ENCODE measurements at places on chromosomes 13 and 19. TPM values are rescaled to one million over a fixed set of nuclear protein-coding genes. Genes with fewer than 3 reads are reported as not detected.

The MEIS3 gene
- total RNA-seq = 25.5 TPM

The ZNF208 gene
- total RNA-seq = not detected

- DNase-seq = no peak
Observed at GRCh38 chr19:15443838-15444237, 5.9 kb downstream of the WIZ start.

- no peak for DNase-seq
Observed at GRCh38 chr19:45938733-45939319, 24.2 kb upstream of the NANOS2 start.

Data from progenitor cell of endocrine pancreas (in vitro differentiated cells).